ENCODE measurements at places on chromosomes 13 and 19. TPM values are rescaled to one million over a fixed set of nuclear protein-coding genes. Genes with fewer than 3 reads are reported as not detected.

DNA sequence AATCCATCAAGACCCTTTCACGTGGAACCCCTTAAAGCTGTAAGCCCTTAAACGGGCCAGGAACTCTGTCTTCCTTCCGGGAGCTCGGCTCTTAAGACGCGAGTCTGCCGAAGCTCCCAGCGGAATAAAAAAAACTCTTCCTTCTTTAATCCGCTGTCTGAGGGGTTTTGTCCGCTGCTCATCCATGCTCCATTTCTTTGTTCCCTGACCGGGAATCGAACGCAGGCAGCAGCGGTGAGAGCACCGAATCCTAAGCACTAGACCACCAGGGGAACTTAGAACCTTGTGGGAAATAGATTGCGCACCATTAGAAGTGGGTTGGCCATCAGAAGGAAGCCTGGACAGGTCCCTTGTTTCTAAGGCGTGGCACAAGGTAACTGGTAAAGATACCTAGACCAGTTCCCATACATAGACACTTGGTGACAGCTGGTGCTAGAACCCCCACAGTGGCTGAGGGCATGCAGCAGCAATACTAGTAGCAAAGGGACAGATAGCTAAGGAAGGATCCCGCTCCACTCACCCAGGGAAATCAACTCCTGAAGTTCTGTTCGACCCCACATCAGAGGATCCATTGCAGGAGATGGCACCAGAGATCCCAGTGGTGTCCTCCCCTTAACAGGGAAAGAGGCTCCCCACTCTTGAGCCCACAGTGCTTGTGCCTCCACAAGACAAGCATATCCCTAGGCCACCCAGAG lies 1.5 kb upstream of the RGCC start:
- DNase-seq = no peak

DNA sequence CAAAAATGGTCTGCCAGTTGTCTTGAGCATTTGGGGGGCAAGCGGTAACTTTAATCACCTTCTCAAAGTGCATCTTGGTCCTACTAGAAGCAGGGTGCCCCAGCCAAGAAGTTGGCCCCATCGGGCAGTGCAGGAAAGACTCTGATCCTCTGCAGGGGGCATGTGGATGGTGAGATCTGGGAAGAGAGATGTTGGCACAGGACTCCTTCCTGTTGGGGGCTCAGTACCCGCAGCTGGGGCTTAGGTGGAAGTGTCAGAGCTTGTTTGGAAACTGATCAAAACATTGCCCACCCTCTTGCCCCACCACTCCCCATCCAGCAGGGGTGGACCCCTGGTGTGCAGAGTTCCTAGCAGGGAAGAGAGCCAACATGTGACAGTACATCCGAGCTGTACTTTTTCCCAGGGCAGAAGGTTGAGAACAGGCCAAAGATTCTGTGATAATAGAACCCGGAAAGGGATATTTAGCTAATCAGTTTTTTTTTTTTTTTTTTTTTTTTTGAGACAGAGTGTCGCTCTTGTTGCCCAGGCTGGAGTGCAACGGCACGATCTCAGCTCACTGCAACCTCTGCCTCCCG lies 8.8 kb downstream of the RRAS start:
- DNase-seq = no peak

Gene SERPINE3
- not detected for total RNA-seq

GRCh38 chr19:48661711-48662090 lies 11.1 kb downstream of the NTN5 start:
- DNase-seq = no peak

Gene LAIR1
- total RNA-seq = not detected

Gene CEACAM19
- 1.5 TPM for total RNA-seq

GRCh38 chr13:38905861-38906260 lies 84.8 kb downstream of the STOML3 start:
- DNase-seq = no peak

DNA sequence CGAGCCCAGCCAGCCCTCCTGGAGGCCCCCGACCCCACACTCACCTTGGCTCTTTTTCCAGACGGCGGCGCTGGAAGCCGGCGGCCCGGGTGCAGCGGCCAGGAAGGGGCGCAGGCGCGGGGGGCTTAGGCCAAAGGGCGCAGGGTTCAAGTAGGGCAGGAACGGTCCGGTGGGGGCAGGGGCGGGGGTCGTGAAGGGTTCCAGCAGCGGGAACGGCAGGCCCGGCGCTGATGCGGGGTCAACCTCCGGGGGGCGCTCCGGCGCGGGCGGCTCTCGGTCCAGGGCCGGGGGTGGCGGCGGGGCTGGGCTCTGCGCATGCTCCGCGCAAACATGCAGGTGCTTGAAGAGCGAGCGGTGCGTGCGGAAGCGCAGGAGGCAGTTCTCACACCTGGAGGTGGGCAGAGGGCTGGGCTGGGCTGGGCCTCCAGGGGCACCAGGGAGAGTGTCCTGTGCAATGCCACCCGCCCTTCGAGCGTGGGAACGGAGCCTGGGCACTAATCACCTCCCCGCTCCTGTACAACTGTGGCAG lies 2.3 kb downstream of the ZNF414 start:
- DNase-seq = no peak

GRCh38 chr13:75566658-75567057 lies 17.1 kb downstream of the UCHL3 start:
- no peak for DNase-seq

Gene KLC3
- 0.07 TPM for total RNA-seq

GRCh38 chr19:49017666-49018351 lies 918 bp upstream of the LHB start:
- peak; percentile 29 for DNase-seq

GRCh38 chr13:32212421-32212820 lies 102.7 kb downstream of the ZAR1L start:
- DNase-seq = no peak

GRCh38 chr19:34254698-34255432 lies 511 bp downstream of the GARRE1 start:
- DNase-seq = no peak

DNA sequence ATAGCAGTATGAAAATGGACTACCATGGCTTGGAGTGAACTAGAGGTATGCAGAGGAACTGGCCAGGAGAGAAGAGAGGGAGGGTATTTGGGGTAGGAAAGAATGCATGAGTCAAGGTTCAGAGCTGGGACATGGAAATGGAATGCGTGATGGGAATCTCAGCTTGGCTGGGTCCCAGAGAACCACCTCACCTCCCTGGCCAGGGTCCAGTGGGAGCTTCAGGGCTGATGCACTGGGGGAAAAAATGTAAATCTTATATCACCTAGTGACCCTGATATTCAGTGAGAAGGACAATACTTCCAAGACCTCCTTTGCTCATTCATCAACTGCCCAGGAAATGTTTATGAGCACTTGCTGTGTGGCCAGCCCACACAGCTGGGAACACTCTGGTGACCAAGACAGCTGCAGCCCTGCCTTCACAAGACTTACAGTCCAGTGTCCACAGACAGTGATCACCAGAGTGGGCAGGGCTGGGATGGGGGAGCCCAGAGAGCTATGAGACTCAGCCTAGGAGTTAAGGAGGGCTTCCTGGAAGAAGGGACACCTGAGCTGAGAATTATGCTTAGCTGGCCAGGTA lies 12.8 kb downstream of the IGSF23 start:
- peak; percentile 91 for DNase-seq

Gene CGB2
- not detected for total RNA-seq

DNA sequence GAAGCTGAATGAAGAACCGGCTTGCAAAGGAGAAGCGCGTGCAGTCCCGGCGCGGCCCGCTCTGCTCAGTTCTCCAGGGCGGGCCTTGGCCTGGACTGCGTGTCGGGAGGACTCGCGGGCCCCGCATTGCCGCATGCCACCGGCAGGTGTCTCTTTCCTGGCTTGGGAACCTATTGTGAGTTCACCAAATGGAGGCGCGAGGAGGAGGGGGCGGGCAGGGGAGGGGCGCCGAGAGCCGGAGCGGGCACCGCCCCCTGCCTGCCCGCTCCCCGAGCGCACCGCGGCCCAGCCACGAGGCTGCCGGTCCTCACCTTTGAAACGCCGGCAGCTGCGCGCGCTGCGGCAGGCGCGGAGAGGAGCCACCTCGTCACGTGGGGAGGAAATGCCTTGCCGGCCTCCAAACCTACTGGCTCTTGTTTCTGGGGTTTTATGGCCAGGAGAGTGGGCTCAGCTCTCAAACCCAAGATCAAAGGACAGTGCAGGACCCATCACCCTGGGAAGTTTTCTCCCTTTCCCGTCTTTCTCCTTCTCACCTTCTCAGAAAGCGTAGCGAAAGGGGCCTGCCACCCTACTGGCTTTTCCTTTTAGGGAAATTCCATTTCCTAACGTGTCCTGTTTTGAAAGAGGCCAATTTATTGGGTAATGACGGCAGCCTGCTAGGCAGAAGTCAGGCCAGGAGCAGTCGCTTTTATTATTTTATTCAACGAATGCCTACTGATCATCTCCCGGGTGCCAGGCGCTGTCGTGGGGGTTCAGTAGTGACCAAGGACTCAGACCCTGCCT lies 13.8 kb upstream of the UBE2L5 start:
- DNase-seq = peak; percentile 67

Gene ACP4
- not detected for total RNA-seq

GRCh38 chr13:46385946-46386345 lies 1.1 kb downstream of the RUBCNL start:
- DNase-seq = no peak

Gene SPRED3
- total RNA-seq = 3.6 TPM

- no peak for DNase-seq
These were observed 196.9 kb upstream of the UBL3 start for GRCh38 chr13:30047154-30047874.

Gene STK11
- total RNA-seq = 100 TPM

Gene BRCA2
- total RNA-seq = 10.6 TPM

GRCh38 chr19:23799321-23799720 lies 40.6 kb upstream of the ZNF681 start:
- DNase-seq = no peak

DNA sequence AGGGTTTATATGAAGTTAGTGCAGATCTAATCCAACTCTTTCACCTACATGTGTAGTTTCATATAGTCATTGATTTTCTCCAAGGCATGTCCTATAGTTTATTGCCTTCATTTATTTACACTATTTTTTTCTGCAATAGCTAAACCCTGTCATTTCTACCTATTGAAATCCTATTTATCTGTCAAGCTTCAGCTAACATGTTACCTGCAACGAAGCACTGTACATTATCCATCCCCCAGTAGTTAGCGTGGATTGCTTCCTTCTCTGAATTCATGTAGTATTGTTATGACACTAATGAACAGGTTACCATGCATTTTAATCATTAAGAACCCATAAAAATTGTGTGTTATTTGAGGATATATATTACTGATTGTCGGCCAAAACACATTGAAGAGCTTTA lies 742.9 kb upstream of the PCDH20 start:
- DNase-seq = no peak

DNA sequence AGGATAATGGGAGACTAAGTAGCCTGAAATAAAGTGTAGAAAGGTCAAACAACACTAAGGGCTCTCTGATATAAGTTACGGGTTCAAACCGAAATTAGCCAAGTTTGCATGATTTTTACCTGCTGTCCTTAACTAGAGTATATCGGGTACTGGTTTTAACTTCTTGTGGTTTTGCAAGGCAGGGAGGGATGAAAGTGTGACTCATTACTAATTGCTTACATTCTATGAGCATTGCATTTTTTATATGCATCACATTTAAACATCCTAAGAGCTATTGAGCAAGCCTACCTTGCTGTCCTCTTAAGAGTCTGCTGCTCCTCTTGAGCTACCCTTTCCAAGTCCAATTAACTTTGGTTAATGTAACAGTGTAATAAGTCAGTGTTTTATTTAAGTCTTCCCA lies 415.4 kb downstream of the SLITRK5 start:
- DNase-seq = no peak

Gene TBC1D4
- 55.6 TPM for total RNA-seq

Gene FGF21
- total RNA-seq = not detected

- DNase-seq = no peak
These were observed 115.0 kb upstream of the SLC7A1 start for GRCh38 chr13:29710511-29710910.

Gene NAPSA
- total RNA-seq = under 0.01 TPM
